Central memory CD8-positive, alpha-beta T cell (primary cell): ENCODE measurements at places on chromosomes 3 and 15.

- no peak for DNase-seq
These were observed 33.5 kb downstream of the ALS2CL start for GRCh38 chr3:46660003-46660402.

DNA sequence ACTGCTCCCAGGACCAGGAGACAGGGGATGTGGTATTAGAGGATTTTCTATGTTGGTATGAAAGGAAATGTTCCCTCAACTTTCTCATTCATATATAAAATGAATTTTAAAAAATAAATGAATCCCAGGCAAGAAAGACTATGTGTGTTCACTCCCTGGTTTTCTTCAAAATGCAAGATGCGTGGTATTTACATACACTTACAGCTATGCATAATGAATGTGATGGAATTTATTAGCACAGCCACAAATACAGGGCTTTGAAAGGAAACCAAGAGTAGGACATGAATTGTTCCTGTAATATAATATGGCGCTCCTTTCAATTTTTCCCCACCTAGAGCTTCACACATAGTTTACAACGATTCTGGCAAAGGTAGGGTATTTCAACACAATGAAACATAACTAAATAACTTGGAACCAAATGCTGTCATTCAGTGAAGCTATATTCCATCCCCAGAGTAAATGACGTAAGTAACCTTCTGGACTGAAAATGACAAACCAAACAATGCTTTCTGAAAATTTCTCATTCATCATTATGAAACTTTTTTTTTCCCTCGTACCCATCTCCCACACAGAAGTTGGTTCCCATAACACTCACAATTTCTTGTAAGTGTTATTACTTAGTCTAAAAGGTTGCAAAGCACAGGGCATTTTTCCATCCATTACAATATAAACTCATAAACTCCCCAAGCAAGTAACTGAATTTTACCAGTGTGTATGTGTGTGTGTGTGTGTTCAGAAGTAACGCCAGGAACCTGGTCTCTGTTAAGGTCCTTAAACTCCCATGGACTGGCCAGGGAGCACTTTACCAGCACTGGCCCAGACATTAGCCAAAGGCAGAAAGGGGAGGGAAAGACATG lies 41.8 kb downstream of the CBLB start:
- DNase-seq, result no peak

- no peak for DNase-seq
These were observed 87.4 kb downstream of the CHST2 start for GRCh38 chr3:143206955-143207337.

DNA sequence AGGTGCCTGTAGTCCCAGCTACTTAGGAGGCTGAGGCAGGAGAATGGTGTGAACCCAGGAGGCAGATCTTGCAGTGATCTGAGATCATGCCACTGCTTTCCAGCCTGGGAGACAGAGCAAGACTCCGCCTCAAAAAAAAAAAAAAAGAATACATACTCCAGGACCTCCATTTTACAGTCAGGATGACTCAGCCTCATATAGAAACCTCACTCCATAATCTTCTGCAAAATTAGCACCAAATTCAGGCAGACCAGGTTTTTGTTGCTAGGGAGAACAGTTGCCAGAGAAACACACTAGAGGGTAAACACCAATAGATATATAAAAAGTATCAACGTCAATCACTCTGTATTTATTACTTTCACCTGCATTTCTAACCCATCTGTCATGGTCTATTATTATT lies 28.3 kb upstream of the AP3B2 start:
- no peak for DNase-seq

- DNase-seq, result no peak
These were observed 87.5 kb upstream of the MME start for GRCh38 chr3:154992655-154993054.

DNA sequence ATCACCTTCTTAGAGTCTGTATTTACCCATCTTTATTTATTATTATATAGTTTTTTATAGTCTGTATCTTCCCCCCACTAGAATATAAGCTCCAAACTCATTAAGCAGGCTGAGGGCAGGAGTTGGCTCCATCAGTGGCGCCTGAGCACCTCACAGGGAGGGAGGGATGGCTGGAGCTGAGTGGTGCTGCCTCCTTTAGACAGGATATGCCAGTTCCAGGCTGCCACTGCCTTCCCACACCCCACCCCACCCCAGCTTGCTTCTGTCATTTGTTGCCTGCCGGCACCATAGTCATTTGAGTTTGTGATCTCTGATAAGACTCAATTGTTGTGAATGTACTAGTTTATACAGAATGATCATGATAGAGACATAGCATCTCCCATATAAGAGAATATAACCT lies 85.5 kb downstream of the KLHL25 start:
- no peak for DNase-seq

DNA sequence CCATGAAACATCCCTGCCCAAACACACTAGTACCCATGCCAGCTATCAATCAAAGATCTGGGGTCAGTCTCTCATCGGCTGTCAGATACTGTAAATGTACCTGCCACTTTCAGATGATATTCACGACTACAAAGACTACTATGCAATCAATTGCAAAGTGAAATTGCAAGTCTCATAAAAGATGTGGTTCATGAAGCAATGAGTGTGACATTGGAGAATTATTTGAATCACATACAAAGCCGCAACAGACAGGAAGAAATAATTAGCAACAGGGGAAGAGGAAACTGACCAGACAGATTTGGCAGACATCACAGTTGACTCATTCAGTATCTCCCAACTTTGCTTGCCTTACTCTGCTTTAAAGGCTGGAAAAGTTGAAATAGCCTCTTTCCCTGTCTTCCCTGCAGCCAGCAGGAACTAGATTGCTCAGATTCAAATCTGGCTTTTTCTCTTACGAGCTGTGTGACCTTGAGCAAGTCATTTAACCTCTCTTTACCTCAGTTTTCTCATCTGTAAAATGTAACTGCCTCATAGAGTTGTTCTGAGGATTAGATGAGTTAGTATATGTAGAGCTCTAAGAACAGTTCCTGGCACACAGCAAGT lies 95.7 kb upstream of the C3orf80 start:
- no peak for DNase-seq

GRCh38 chr3:173538410-173538809 lies 140.9 kb downstream of the NLGN1 start:
- DNase-seq, result no peak
